Thoracic aorta (tissue), 2 donors: ENCODE measurements at places on chromosomes 16 and 17. TPM values are rescaled to one million over a fixed set of nuclear protein-coding genes. Genes with fewer than 3 reads are reported as not detected.

GRCh38 chr16:88430524-88431446 lies 22.3 kb upstream of the ZFPM1 start:
- DNase-seq = no peak
- H3K4me1 ChIP-seq = no peaks in the 10 kb centered on the region
- H3K27ac ChIP-seq = no peak overlapping the region
- H3K27me3 ChIP-seq = no peaks in the 10 kb centered on the region
- H3K36me3 ChIP-seq = no peaks in the 10 kb centered on the region

GRCh38 chr17:82216301-82217119 lies 3.9 kb upstream of the CCDC57 start:
- H3K36me3 ChIP-seq = no peaks in the 10 kb centered on the region
- H3K4me1 ChIP-seq = peaks cover 29% of the 10 kb centered on the region
- H3K4me3 ChIP-seq = peak overlapping the region; percentile 21
- H3K27ac ChIP-seq = peak overlapping the region; percentile 46

DNA sequence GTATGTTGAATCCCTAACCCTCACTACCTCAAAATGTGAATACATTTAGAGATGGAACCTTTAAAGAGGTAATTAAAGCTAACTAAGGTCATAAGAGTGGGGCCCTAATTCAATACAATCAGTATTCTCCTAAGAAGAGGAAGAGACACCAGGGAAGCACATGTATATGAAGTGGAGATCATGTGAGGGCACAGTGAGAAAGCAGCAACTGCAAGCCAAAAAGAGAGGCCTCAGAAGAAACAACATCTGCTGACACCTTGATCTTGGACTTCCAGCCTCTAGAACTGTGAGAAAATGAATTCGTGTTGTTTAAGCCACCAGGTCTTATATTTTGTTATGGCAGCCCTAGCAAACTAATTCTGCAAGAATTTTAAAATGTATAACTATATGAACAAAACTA lies 13.2 kb upstream of the SLFN5 start:
- no peak overlapping the region for H3K4me3 ChIP-seq
- H3K36me3 ChIP-seq = no peaks in the 10 kb centered on the region
- H3K27me3 ChIP-seq = no peaks in the 10 kb centered on the region
- DNase-seq = no peak

DNA sequence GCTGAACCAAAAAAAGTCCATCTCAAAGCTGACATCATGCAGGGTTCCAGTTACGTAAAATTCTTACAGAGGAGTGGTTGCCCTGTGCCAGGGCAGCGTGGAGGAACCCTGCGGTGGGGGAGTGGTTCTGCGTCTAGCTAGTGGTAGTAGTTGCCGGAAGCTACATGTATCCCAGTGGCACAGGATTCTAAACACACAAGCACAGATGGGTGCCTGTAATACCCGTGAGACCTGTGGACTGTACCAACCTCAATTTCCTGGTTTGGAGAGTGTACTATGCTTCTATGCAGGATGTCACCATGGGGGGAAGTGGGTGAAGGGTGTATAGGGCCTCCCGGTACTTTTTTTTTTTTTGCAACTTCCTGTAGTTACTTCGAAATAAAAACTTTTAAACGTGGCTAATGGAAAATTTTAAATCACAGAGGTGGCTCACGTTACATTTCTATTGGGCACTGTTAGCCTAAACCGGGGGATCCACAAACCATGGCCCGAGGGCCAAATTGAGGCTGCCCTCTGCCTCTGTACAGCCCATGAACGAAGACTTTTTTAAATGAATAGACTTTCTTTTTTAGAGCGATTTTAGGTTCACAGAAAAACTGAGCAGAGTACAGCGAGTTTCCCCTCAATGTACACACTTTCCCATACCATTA lies 38.5 kb downstream of the TBC1D16 start:
- no peak overlapping the region for H3K4me3 ChIP-seq
- H3K27ac ChIP-seq = no peak overlapping the region
- DNase-seq = no peak
- H3K27me3 ChIP-seq = no peaks in the 10 kb centered on the region

GRCh38 chr16:83850947-83851346 lies 43.2 kb downstream of the HSBP1 start:
- no peak overlapping the region for H3K4me3 ChIP-seq
- no peaks in the 10 kb centered on the region for H3K27me3 ChIP-seq
- DNase-seq = no peak
- H3K27ac ChIP-seq = no peak overlapping the region
- no peaks in the 10 kb centered on the region for H3K4me1 ChIP-seq

ABCA6 gene
- total RNA-seq = 43.3 TPM

PRSS22 gene
- total RNA-seq = not detected

SCGB1C2 gene
- total RNA-seq = not detected

HCFC1R1 gene
- total RNA-seq = 19.9 TPM
